Midbrain (tissue), 1 donor: ENCODE measurements at places on chromosomes 11 and 22.

GRCh38 chr11:29844031-29844430 lies 172.8 kb downstream of the KCNA4 start:
- no peak for DNase-seq

GRCh38 chr22:19717691-19718455 lies 3.6 kb downstream of the SEPTIN5 start:
- DNase-seq, result peak; percentile 58

GRCh38 chr11:43580735-43581369 lies 99.7 kb upstream of the HSD17B12 start:
- DNase-seq, result no peak

DNA sequence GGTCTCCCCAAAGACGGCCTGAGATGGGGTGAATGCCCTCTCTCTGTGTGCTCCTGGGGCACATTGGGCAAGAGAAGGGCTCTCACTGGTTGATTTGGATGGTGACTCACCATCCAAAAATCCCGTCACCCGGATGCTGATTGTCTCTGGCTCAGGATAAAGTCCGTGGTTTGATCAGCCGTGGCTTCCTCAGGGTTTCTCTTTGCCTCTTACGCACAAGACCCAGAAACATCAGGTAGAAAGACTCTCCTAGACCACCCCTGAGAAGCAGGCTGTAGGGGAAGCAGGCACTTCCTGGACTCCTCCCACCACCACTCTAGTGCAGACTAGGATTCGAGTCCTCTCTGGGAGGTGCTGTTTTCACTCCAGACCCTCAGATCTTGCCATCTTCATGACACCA lies 176.1 kb upstream of the NCAM1 start:
- no peak for DNase-seq

- no peak for DNase-seq
These were observed 437 bp downstream of the SLC43A3 start for GRCh38 chr11:57426439-57426928.

DNA sequence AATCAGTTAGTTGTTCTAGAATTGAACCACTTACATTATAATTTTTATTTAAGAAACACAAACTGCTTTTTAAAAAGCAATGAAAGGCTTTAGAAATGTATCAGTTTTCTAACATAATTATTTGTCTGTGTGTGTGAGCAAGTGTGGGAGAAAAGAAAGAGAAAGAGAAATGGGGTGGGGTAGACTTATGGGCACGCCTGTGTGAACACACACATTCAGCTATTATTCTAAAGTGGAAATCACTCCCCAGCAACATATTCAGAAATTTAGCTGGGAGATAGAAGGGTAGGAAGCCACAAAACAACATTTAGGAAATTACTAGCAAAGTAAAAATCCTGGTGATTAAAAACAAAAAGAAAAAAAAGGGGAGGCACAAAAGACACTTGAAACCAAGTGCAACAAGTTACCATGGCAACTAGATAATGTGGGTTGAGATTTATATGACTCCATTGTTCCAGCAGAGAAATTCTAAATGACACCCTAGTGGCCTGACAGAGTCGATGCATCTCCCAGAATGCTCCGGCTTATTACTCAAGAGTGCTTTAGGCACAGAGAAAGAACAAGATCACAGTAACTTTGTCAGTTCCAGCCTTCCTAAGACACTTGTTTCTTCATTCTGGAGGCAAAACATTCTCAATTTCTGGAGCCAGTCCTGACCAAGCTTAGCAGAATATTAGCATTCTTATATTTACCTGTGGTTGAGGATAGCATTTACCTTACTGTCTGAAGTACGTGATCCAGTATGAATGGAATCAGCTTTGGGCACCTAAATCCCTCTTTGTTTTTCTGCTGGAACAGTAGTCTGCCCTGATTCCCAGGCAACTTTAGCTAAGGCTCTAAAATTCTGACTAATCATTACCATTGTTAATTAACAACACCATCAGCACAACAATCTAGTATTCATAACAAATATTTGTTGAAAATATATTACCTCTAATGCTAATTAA lies 444.4 kb downstream of the DLG2 start:
- DNase-seq, result peak; percentile 29

DNA sequence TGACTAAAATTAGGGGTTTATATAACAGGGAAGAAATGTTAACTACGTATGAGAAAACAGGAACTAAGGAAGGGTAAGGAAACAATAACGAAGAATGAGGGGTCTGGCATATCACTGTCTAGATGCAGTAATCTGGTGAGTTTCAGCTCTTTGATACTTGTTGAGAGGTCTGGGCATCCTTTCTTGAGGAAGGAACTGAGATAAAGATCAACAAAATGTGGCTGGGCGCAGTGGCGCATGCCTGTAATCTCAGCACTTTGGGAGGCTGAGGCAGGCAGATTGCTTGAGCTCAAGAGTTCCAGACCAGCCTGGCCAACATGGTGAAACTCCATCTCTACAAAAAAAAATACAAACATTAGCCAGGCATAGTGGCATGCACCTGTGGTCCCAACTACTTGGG lies 2.7 kb downstream of the DCDC1 start:
- no peak for DNase-seq

GRCh38 chr11:118304568-118305248 lies at the start of gene CD3E:
TSS of gene CD3E (plus strand) at chr11:118304730. CDS start at chr11:118304953, 223 bp downstream.
- no peak for DNase-seq
